ENCODE measurements at places on chromosomes 11 and 22.

- no peak for DNase-seq
These were observed 22.3 kb downstream of the EIF4G2 start for GRCh38 chr11:10786451-10786850.

DNA sequence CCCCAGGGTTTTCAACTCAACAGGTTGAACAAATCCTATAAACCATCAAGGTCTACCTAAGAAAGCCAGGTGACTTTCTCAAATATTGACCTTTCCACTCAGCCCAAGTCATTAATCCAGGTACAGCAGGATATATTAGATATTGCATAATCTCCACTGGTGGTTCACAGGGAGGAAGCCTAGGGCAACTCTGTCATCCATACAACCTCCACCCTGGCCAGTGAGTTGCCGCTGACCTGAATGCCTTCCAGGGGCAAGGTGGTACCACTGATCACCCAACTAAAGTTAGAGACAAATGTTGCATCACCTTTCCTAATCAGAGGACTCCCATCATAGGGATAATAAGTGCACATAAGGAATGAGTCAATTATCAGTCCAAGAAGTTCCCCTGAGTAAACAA lies 22.9 kb downstream of the GUCD1 start:
- no peak for DNase-seq

DNA sequence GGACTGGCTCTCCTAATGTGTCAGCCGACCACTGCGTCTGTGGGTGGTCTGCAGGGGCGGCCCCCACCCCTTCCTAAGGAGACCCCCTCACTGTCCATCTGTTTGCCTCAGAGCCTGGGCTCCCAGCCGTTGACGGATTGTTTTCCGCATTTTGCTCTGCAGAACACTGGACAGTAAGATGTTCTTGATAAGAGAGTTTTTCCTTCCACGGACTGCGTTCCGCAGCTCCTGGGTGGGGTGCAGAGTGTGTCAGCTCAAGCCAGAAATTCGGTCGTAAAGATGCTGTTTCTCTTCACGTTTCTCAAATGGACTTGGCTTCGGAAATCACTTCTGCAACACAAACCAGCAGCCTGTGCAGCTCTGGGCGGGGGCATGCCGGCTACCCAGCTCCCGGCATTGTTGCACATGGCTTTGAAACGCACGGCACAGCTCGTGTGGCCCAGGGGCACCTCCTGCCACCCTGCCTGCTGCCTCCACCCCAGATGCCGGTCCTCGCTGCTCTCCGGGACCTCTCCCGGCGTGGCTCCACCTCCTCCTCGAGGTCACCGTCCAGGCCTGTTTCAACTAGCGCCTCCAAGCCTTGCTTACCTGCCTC lies 2.9 kb upstream of the MRGPRG start:
- DNase-seq = no peak

DNA sequence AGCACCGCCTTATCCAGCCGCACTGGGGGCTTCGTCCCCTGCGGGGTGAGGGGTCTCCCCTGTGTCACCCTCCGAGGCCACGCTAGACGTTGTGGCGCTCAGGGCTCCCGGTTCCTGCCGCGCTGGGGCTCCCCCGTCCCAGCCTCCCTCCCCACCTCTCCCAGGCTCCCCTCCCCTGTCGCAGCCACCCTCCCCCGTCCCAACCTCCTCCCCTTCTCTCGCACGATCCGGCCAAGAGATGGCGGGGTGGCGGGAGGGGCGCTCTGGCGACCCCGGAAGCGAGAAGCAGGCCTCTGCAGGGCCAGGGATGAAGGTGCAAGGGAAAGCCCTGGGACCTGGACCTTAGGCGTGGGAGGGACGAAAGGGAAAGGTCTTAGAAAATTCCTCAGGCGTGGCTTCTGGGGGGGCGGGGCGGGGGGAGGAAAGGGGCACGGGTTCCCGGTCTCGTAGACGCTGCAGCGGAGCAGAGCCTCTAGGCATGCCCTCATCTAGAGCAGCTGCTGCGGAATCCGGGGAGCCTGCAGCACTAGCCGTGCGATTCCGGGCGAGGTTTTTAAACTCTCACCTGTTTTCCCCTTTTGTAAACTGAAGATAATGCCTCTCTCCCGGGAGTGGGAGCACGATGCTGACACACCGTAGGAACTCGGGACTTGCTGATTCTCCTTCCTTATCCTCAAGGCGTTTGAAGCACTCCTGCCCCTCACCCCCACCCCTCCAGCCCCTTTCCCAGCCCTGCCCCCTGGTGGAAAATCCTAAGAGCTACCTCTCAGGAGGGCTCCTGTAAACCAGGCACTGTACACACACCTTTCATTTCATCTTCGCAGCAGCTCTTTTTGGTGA lies 14.4 kb downstream of the KCNJ5 start:
- DNase-seq = no peak

GRCh38 chr11:19327280-19327679 lies 86.5 kb upstream of the E2F8 start:
- DNase-seq = no peak

DNA sequence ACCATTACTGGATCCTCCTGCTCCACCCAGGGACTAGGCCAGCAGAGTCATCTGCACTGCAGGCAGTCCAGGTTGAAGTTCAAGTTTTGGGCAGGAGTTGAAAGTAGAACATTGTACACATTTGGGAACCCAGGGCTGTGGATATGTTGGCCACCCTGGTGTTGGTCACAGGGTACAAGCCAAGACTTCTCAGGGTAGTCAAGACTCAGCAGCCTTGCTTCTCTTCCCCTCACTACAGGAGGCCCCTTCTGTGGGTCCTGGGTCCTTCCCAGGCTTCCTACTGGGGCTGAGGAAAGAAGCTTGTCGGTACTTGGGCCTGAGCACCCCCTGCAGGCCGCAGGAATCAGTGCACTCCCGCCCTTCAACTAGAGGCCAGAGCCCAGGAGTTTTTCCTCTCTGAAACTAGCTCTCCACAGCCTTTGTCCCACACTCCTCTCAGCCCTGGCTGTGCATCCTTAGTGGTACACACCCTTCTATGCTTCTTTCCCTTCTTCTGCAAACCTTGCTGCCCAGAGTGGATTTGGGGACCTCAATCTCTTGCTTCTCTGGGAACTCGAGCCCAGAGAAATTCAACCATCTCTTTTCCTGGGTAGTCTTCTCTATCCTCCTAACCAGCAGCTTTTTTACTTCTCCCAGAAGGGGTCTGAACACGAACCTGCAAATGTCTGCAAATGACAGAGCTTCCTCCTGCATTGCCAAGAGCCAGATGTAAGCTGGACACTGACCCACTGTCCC lies 2.6 kb upstream of the HPX start:
- DNase-seq = peak; percentile 5

GRCh38 chr11:75268626-75269366 lies 28.2 kb downstream of the TPBGL start:
- no peak for DNase-seq

GRCh38 chr22:36822581-36822980 lies 5.7 kb upstream of the PVALB start:
- no peak for DNase-seq

DNA sequence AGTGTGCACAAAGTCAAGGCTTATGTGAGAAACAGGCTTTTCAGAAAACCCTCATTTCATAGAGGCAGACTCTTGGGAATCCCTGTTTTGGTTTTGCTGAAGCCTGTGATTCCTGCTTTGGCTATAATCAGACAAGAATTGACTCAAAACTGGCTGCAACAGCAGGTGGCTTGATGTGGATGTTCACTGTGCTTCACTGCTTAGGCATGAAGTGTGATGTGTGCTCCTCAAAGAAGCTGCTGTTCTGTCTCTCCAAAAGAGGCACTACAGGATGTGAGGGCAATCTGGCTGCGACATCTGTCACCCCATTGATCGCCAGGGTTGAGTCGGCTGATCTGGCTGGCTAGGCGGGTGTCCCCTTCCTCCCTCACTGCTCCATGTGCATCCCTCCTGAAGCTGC lies 103.5 kb downstream of the C11orf58 start:
- DNase-seq = no peak

DNA sequence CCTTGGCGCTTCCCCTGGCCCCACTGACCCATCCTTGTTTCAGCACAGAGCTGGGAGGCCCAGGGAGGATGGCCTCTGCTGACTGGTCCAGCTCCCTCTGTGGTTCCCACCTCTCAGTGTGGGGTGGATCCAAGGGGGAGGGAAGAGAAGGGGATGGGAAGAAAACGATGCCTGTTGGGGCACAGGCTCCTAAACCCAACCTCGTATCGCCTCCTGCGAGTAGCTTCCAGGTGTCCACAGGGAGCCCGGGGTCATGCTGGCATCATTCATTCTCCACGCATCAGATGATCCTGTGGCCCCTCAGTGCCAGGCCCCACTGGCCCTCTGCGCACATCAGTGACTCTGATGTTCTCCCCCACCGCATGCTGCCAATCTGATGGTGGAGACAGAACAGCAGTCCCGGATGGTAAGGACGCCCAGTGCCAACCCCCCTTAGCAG lies 5.1 kb downstream of the MYEOV start:
- no peak for DNase-seq

GRCh38 chr11:44854086-44854485 lies 96.6 kb downstream of the TP53I11 start:
- DNase-seq = no peak

- no peak for DNase-seq
These were observed 15.5 kb downstream of the C1QTNF6 start for GRCh38 chr22:37172266-37173245.

GRCh38 chr11:94153320-94153719 lies 24.7 kb downstream of the PANX1 start:
- DNase-seq = no peak

DNA sequence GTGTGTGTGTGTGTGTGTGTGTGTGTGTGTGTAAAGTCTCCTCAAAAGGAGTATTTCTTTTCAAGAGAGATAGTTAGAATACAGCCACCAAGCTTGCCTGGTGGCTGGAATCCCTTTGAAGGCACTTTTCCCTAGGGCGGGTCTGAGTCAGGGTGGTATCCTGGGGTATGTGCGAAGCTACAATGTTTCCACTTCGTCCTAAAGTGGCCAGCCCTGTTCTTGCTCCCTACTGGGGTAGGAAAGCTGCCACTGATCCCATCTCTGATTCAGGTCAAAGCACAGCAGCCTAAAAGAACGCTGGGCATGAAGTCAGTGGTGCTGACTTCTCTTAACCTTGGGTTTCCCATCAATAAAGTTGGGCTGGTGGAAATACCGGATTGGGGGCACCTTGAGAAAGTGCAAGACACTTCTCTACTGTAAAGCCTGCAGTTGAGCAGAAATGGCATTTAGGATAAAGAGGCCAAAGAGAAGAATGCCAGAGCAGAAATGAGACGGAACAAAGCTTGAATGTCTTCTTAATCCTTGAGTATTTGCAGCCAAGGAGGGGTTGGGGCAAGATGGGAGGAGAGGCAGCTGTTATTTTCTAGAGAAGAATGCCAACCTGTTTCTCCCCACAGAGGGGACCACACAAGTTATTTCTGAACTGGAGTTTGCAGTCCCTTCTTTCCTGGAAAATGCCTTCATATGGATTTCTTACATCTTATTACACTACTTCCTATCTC lies 35.3 kb downstream of the ZNRF3 start:
- no peak for DNase-seq

DNA sequence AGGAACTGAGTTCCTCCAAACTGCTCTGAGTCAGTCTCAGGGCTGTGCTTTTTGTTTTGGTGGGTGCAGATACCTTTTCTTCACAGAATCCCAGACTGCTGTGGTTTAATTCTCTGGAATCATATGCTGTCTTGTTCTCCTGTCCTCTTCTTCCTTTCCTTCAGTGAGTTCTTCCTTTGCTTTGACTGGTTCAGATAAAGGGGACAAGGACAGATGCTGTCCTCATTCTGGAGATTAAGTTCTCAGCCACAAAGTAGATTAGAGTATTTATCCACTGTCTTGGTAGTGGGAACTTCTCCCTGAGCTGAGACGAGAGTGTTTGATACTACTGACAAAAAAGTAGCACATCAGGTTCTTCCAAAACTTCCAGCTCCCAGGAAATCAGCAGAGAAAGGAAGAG lies 13.3 kb downstream of the ZDHHC5 start:
- no peak for DNase-seq

GRCh38 chr11:98455500-98456307 lies 565.0 kb upstream of the CNTN5 start:
- no peak for DNase-seq

DNA sequence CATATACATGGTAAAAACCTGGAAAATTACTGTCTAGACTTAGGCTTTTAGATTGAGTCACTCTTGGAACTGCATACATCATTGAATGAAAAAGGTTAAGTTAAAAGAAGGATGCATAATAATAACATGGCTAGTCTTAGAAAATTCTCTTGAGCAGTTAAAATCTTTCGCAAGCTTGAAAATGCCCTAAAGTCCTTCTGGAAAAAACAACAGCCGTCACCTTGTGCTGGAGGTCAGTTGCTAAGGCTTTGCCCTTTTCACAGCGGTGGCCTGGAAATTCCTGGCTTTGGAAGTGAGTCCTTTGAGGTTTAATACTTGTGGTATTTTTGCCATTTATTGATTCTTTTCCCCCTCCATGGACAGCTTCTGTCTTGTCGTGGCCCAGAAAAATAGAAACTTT lies 17.4 kb upstream of the FBLN1 start:
- no peak for DNase-seq

DNA sequence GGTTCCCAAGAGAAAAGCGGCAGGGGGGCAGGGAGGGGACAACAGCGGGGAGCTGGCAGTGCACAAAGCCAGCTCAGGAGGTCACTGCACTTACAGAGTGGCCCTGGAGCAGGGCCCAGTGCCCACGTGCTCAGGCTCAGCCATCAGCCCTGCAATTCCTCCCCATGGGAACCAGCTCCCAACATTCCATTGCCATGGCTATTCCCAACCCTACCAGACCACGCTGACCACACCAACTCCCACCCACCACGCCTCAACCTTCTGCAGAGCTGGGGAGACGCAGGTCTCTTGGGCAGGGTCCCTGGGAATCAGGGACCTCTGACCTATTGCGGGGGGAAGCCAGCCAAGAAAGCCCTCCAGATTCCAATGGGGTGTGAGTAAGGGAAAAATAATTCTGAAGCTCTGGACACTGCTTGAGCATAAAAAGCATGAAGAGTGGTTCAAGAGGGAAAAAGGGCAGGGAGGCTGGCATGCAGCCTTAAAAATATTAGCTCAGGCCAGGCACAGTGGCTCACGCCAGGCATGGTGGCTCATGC lies 38.3 kb upstream of the TFIP11 start:
- DNase-seq = no peak

DNA sequence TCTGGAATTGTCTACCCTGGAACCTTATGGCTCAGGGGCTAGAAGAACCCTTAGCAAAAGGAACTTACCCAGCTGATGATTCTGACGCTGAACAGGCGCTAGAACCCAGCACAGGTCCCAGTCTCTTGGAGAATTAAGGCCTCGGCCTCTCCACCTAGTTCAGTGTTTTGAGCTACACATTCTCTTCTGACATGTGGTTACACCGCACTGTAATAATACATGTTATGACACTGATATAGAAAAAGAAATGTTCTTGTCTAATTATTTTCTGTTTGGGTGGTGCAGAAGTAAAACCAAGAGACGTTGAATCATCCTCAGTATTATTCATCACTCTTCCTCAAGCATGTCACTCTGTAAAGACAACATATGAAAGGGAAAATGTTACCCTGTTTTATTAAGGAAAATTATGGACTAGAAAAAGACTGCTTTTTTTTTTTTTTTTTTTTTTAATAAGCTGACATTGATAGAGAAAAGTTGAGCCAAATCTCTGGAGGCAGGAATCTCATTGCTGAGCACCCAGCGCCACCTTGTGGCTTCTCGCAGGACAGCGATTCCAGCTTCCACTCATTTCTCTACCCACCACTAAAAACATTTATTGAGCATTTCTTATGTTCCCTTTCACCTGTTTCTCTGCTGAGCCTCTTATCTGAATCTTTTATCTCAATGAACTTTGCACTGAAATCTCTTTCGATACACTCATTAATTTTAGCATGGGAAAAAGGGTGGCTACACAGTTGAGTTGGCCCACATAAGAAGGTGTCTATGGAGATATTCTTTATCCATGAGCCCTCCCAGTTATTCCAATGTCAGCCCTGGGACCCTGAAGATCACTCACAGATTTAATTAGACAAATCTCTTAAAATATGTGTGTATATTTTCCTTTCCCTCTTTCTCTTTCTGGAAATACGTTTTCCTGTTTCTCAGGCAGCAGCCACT lies 12.6 kb upstream of the APLNR start:
- DNase-seq = peak; percentile 15

Data from pulmonary artery endothelial cell (primary cell).